ENCODE measurements at places on chromosomes 13 and 19.

GRCh38 chr13:51348069-51348967 is 8.8 kb downstream of the SERPINE3 start:
- DNase-seq, result no peak

GRCh38 chr13:56530096-56530495 is 610.6 kb upstream of the PRR20A start:
- no peak for DNase-seq

- no peak for DNase-seq
These were observed 71.8 kb downstream of the CAB39L start for GRCh38 chr13:49371943-49372613.

DNA sequence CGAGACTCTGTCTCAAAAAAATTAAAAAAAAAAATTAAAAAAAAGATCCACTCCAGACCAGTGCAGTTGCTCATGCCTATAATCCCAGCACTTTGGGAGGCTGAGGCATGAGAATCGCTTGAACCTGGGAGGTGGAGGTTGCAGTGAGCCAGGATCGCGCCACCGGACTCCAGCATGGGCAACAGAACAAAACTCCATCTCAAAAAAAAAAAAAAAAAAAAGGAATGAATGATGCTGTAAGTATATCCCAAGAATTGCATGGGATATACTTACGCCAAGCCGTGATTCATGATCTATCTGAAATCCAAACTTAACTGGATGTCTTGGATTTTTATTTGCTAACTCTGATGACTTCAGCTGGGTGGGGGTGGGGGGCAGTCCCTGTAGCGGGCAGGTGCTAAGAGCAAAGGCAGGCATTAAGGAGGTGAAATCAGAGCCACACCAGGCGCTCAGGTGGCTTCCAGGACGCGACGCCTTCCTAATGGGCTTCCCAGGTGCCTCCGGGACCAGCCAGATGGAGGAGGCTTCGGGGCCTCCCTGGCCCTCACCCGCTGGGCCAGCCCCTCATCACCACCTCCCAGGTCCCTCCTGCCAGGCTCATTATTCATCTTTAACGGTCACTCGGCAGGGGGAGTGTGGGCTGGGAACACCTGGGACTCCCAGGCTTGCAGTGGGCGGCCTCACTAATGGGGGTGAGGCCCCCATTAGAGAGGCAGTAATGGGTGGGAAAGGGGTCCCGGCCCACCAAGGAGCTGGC is 11.4 kb upstream of the FUT5 start:
- DNase-seq, result no peak

DNA sequence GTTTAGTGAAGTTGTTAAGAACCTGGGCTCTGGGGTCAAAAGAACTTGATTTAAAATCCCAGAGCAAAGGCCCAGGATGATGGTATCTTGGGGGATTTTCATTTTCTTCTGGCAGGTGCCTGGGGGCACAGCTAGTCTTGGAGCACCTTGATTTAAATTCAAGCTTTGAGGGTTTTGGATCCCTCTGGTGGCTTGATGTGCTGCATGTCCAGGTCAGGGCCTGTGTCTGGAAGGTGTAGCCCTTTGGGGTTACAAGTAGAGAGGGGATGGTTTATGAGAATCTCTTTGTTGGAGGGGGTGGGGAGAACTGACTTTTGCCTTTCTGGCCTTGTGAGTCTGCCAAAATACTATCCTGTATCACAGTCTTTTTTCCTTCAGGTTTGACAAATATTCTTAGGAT is 55.8 kb downstream of the AKAP11 start:
- no peak for DNase-seq

GRCh38 chr19:38634757-38635482 is 12.5 kb upstream of the ACTN4 start:
- DNase-seq, result peak; percentile 78

DNA sequence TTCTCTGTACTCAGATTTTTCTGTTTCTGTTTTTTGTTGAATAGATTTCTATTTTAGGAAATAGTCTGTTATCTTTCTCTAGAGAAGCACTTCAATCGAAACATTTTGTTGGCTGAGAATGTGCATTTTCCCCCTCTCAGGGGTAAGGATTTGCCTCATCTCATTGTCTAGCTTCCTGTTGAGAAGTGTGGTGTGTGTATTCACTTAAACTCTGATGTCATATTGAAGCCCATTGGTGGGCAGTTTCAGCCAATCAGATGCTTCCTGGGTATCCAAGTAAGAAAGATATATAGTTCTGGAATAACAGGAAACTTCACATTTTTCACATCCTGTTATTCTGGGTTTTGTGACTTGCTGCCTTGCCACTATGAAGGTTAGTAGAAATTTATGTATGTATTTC is 87.6 kb downstream of the ARHGEF7 start:
- no peak for DNase-seq

DNA sequence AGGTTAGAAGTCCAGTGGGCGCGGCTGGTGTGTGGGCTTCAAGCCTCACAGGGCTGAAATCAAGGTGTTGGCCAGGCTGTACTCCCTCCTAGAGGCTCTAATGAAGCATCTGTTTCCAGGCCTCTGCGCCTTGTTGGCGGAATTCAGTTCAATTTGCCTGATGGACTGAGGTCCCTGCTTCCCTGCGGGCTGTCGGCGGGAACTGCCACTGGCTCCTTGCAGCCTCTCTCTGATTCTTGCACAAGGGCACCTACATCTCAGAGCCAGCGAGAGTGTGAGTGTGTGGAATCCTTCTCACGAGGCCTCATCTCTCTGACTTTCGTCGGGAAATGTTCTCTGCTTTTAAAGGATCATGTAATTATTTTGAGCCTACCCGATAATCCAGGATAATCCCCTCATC is 128.6 kb downstream of the DLEU7 start:
- DNase-seq, result no peak

GRCh38 chr13:89763005-89763404 is 1584.5 kb upstream of the MIR17HG start:
- no peak for DNase-seq

GRCh38 chr13:60857698-60858097 is 460.7 kb downstream of the TDRD3 start:
- no peak for DNase-seq

- no peak for DNase-seq
These were observed 6.3 kb downstream of the SH3GL1 start for GRCh38 chr19:4393947-4394590.

GRCh38 chr13:81275666-81276258 is 934.8 kb upstream of the SPRY2 start:
- DNase-seq, result no peak

- no peak for DNase-seq
These were observed 1651.9 kb upstream of the MIR17HG start for GRCh38 chr13:89695343-89696257.

GRCh38 chr19:53953383-53953782 is 9.4 kb upstream of the CACNG8 start:
- no peak for DNase-seq

GRCh38 chr19:38734176-38734425 is 10.2 kb downstream of the CAPN12 start:
- no peak for DNase-seq

DNA sequence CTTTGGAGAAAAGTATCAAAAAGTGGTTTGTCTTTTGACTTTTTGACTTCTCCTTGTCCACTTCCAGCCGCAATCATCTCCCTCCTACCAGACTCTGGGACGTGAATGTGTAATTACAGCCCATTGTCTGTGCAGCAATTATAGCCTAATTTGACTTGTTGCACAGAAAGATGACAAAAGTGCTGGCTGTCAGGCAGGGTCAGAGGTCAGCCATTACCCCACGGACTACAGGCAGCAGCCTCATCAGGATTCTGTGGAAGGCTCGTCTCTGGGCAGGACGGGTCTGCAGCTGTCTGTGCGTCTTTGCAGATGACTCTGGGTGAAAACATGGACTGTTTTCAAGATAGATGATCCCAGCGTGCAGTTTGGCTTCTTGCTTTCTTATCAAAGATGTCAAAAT is 102.2 kb upstream of the EDNRB start:
- DNase-seq, result no peak

DNA sequence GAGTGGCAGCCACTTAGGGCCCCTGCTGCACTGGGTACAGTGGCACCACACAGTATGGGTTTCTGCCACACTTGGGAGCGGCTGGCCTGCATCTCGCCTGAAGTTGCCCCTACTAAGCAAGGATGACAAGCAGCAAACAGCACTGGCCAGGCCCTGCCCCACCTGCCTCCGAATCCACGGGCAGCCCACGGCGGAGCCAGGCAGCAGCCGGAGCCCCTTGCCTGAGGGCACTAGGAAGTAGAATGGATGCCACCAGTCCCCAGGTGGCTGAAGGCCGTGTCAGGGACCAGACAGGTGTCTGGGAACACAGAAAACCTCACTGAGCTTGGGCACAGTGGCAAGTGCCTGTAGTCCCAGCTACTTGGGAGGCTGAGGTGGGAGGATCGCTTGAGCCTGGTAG is 19.4 kb downstream of the MLLT1 start:
- no peak for DNase-seq

DNA sequence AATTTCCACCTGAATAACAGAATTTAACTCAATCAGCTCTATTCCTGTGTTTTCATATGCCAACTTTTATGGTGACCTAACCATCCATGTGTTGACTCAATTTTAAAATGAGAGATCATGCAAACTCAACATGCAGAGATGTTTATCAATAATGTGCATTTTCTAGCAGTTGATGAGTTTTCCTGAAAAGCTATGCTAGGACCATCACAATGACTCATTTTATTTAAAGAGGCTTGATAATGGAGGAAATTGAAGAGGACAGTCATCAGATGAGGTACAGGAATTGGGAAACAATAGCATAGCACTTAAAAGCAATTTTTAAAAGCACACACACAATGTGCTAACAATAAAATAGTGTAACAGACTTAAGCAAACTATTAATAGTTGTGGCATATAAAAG is 127.1 kb downstream of the VWA8 start:
- no peak for DNase-seq

DNA sequence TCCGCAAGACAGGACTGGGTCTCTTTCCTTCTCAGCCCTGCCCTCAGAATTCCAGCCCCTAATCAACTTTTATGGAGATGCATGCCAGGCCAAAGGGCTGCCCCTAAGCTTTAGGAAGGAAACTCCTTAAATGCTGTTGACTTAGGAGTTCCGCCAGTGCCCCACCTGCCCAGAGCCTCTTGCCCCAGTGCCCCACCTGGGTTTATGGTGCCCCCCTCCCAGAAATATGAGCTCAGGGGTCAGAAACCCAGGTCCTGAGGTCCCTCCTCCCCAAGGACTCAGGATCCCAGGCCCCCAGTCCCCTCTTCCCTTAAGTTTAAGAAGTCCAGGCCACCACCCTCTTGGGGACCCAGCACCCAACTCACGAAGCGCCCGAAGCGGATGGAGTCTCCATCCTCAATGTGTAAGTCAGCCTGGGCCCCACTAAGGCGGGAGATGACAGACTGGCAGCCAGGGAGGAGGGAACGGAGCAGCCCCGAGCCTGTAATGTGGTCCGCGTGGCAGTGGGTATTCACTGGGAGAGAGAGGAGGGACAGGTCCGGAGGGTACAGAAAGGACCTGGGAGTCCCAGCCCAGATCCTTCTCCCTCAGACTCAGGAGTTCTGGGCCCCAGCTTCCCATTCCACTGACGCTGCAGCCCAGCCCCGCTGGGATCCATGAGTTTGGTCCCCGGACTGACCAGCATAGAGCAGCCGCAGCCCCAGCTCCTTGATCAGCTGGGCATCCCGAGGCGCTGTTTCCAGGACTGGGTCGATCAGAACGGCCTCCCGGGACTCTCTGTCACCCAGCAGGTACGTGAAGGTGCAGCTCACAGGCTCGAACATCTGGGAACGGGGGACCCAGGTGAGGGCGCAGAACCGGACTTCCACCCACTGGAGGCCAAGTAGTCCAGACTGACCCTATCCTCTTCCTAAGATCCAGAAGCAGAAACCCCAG is 897 bp downstream of the ETHE1 start:
- peak; percentile 42 for DNase-seq

GRCh38 chr19:5049561-5049960 is 80.6 kb downstream of the KDM4B start:
- DNase-seq, result no peak

DNA sequence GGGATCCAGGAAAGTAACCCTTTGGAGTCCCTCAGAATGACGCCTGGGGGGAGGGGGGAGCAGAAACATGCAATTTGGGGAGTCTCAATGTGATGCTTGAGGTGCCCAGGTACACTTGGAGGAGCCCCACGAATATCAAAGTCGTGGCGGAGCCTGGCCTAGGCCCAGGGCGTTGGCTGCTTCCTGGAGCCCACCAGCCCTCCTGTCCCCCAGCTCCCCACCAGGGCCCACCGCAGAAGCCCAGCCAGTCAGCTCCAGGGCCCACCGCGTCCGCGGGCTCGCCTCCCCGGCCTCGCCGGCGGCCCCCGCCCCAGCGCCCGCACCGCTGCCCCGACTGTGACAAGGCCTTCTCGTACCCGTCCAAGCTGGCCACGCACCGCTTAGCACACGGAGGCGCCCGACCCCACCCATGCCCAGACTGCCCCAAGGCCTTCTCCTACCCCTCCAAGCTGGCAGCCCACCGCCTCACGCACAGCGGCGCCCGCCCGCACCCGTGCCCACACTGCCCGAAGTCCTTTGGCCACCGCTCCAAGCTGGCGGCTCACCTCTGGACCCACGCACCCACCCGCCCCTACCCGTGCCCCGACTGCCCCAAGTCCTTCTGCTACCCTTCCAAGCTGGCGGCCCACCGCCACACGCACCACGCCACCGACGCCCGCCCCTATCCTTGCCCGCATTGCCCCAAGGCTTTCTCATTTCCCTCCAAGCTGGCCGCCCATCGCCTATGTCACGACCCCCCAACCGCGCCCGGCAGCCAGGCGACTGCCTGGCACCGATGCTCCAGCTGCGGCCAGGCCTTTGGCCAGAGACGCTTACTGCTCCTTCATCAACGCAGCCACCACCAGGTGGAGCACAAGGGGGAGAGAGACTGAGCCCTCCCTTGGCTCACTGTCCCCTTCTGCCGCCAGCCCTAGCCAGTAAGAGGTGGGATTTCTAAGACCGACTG is 2.1 kb downstream of the ZNF575 start:
- peak; percentile 25 for DNase-seq

GRCh38 chr13:67742478-67742877 is 512.3 kb upstream of the PCDH9 start:
- no peak for DNase-seq

- no peak for DNase-seq
These were observed 20.3 kb downstream of the RFX1 start for GRCh38 chr19:13985771-13986347.

DNA sequence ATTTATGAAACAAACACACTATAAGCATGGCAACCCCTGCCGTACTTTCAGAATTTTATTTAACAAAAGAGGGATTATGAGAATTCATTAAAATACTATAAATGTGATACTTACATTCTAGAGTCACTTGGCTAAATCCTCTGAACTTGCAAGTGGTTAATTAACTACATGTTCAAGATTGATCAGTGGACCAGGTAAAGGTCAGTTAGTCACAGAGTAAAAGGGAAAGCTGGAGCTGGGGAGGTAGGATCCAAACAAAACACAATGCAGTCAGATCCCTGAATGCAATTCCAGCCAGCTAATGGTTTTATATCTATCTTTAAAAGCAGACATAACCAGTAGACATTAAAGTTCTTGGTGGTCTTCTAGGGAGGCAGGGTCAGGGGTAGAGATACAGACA is 270.5 kb downstream of the DIAPH3 start:
- DNase-seq, result no peak

DNA sequence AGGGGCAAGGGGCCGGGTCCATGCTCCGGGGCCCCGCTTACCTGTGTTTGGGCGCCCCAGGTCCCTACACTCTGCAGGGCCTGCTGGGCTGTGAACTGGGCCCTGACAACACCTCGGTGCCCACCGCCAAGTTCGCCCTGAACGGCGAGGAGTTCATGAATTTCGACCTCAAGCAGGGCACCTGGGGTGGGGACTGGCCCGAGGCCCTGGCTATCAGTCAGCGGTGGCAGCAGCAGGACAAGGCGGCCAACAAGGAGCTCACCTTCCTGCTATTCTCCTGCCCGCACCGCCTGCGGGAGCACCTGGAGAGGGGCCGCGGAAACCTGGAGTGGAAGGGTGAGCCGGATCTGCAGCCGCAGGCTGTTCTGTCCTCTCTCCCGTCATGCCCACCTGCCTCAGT is 1.7 kb downstream of the FCGRT start:
- DNase-seq, result no peak

Measured in stimulated activated CD4-positive, alpha-beta T cell treated with anti-CD3 and anti-CD28 coated beads, Interleukin-4, amount 100 ng/mL, for 24 hours (primary cell).